ENCODE measurements at places on chromosomes 2 and 18.
A peak's percentile ranks its signal among the peaks of the same experiment; 100 is the strongest.

DNA sequence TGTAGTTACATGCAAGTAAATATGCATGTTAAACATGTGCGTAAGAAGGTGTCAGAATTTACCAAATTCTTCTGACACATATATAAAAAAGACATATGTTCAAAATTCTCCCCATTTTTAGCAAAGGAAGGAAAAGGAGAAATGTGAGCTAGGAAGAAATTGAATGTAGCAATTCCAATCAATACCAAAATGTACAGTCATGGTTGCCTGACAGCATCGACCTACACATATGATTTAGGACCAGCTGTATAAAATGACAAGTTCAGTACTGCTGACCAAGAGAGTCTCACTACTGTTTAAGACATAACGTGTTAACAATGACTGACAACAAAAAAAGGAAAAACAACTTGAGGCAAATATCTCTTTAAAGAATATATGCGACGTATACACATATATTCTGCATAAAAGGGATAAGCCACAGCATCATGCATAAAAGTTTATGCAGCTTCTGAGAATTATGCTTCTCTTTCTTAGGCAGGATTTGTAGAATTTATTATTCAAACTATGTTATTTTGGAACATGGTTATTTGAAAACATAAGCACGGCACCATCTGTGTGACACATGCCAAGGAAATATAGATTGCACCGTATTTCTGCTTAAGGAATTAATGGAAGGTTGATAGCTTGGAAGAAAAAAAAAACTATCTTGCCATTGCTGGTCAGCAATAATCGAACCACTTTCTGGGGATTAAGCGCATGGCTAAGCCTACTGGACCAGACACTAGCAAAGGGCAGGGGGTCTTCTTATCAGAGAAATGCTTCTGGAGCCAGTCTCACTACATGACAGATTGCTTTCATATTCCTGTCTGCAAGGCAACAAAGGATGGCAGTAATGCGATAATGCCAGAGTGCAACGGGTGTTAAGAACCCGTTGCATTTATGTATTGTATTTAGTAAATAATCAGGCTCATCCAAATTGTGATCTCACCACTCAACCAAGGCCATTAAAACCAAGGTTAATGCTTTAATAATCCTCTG, 154.0 kb downstream of the WDPCP start:
- DNase-seq: no peak

- DNase-seq: no peak
Observed at GRCh38 chr18:79400091-79400590, 4.4 kb downstream of the NFATC1 start.

GRCh38 chr2:86498468-86499260, 57.5 kb downstream of the KDM3A start:
- DNase-seq: no peak

GRCh38 chr2:19050354-19050753, 308.1 kb downstream of the OSR1 start:
- no peak for DNase-seq

DNA sequence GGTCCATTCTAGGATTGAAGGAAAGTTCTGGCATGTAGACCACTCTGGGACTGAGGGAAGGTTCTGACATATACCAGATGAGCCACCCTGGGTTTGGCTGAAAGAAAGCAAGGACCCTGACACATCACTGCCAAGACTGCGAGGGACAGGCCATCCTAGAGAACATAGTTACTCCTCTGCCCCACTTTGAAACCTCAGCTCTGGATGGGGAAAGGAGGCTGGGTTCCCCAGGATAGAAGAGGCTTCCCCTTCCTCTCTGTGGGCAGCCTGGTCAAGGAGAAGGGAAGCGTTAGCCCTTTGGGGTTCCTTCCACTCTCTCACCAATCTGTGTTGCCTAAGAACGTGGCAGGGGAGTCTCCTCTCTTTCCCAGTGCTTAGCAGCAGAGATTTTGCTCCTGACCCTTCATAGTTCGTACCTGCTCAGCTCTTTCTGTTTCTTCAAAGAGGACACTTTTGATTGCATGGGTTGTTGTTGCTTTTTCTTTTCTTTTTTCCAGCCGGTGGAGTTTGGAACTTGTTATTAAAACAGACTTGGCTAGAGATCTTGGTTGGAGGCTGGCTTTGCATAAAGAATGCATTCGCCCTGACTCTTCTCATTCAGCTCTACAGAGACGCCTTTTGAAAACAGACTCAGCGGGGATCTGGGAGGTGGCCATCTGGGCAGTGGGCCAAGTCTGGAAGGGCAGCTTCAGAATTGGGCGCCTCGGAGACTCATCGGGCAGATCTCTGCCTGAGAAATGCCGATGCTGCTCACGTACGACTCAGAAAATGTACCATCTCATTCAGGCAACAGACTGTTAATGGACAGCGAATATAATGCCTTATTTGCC, 166.1 kb downstream of the CLIP4 start:
- peak; percentile 10 for DNase-seq

DNA sequence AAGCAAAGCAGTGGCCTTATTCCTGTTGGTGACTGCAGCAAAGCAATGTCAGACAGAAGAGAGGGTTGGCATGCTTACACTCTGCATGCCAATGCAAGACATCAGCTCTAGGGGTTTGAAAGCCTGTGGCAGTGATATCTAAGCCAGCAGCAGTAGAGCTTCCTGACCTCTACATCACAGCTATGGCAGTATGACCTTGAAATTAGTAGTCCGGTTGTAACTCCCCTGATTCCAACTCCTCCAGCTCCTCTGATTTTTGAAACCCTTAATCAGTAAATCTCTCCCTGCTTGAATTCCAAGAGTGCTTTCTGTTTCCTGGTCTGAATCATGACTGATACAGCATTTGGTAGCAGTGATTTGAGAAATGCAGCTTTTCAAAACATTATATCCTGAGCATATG, 60.0 kb upstream of the LRP1B start:
- DNase-seq: no peak

GRCh38 chr2:171521361-171522051, 768 bp upstream of the CYBRD1 start:
- no peak for DNase-seq

- DNase-seq: no peak
Observed at GRCh38 chr2:224261326-224261725, 140.6 kb downstream of the FAM124B start.

- no peak for DNase-seq
Observed at GRCh38 chr2:219727771-219728429, 100.5 kb downstream of the SLC4A3 start.

DNA sequence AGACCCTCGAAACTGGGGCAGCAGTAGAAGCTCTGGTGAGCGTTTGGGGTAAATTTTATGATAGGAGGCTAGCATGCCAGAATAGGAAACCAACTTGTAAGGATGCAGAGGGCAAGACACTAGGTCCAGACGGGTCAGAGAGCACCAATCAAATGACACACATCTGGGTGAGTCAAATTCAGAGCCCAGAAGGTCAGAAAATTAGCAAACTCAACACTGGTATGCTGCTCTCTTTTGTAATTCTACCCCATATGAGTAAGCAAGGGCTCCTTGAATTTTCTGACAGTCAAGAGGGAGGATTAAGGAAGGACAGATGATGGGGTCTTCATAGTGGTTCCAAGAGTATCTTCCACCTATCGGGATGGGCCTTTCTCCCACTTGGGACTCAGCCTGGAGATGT, 209.8 kb downstream of the BCL2 start:
- DNase-seq: no peak

DNA sequence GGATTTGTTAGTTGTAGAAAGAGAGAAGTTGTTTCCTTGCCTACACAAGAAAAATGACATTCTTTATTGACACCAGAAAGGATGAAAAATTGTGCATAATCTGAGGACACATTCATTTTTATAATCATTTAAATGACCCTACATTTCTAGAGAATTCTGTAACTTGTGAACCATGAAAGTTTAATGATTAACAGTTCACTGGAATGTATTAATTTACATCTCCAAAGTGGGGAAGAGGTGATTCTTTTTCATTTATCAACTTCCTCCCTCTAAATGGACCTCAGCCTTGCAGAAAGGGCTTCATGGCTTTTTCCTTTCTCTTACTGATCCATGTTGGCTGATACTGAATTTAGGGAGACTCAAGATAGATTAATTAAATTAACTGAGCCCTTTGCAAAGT, 565.2 kb upstream of the LINC00305 start:
- no peak for DNase-seq

- DNase-seq: no peak
Observed at GRCh38 chr18:3886575-3887322, 436.8 kb downstream of the TGIF1 start.

DNA sequence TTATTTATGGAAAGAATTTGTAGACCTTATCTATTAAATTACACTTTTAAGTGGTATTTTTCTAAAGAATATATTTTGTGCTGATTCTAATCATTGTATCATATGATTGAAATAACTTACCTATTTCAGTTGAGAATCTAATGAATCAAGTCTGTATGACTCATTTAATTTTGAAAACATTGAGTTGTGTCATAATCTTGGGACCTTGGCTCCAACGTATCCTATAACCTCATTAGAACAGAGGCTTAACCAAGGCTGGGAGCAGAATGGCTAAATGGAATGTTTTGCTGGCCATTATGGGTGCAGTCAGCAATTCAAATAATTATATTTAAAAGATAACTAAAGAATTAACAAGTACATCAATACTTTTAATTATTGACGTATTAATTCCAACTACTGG, 19.6 kb upstream of the GULP1 start:
- no peak for DNase-seq

- DNase-seq: no peak
Observed at GRCh38 chr18:27605107-27605834, 420.2 kb upstream of the CHST9 start.

GRCh38 chr2:138752197-138752956, 27.8 kb downstream of the NXPH2 start:
- no peak for DNase-seq

DNA sequence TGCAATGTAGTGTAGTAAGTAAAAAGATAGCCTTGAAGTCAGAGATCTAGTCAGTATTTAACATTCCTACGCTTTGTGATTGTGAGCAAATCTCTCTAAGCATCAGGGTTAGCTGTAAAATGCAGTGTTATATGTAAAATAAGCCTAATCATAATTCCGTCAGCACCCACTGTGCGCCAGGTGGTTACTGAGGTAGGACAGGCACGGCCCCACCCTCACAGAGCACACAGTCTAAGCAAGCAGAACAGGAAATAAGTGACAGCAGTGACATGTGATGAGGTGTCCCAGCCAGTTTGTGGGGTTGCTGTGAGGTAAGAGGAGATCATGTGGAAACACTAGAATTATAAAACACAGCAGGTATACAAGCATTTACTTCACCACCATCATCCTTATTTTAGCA, 267.1 kb downstream of the ICOS start:
- DNase-seq: no peak

GRCh38 chr2:202005272-202005887, 28.3 kb upstream of the FZD7 start:
- no peak for DNase-seq

GRCh38 chr2:97738179-97739019, 25.0 kb downstream of the ZAP70 start:
- DNase-seq: no peak

DNA sequence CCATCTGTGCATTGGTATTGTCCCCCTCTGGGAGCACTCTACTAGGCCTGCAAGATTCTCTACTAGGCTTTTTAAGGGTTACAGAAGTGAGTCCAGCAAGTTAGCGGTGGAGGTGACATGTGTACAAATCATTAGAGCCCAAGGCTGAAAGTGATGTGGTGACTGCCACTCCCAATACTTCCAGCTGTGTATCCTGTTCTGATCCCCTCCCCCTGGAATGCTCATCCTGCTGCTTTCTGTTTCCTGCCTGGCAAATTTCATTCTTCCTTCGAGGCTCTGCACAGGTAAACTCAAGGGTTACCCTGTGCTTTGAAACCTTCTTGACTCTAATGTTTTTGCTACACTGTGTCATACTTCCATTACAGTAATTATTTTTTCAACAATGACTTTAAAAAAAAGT, 258.5 kb upstream of the REV1 start:
- DNase-seq: no peak

GRCh38 chr2:20211860-20212458, 13.0 kb downstream of the SDC1 start:
- DNase-seq: no peak

DNA sequence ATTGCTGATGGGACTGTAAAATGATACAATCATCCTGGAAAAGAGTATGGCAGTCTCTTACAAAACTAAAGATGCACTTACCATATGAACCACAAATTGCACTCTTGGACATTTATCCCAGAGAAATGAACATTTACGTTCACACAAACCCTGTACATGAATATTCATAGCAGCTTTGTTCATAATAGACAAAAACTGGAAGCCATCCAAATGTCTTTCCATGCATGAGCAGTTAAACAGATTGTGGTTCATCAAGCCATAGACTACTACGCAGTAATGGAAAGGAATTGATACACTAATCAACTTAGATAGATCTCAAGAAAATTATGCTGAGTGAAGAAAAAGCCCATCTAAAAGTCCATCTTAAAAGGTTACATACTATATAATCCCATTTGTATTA, 156.1 kb upstream of the SLC39A10 start:
- no peak for DNase-seq

DNA sequence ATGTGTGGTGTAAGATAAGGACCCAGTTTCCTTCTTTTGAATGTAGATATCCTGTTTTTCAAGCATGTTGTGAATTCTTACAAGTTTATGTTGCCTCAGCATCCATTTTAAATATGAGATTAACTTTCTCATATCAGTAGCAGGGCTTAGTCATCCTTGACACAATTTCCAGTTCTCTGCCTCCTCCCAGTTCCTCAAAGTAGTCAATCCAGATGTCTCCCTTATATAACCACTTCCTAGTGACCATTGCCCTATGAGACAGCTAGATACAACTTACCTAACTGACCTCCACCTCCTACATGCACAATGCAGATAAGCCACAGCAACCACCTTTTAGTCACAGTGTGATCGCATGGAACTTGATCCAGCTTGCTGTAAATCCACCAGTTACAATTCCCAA, 269.2 kb upstream of the ZNF521 start:
- no peak for DNase-seq

GRCh38 chr18:8987241-8987640, 115.3 kb upstream of the NDUFV2 start:
- DNase-seq: no peak

- no peak for DNase-seq
Observed at GRCh38 chr2:42513252-42513918, 19.6 kb upstream of the KCNG3 start.

DNA sequence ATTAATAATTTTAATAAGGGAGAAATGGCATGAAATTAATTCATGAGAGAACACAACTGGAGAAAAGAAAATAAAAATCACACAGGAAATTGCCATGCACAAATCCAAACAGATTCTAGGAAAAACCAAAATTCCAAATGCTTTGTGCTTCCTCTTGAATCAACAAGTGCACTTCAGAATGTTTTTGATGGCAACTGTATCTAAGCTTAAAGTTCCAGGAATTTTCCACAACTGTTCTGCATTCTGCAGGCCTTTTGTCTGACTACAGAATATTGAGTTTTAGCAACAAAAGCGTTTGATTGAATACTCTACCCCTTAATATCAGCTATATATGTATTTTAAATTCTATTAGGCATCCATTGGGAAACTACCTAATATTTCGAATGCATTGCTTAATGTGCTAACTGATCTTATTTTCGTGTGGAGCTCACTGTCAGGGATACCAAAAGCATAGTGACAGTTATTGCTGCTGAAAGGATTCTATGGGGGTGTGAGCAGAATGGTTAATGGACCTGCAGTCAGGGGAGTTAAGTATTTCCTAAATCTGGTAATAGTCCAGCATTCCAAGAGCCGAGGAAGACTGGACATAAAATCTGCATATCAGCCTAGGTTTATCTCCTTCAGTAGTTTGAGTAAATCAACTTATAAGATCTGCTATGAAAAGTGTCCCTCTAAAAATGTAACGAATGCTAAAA, 482.7 kb upstream of the POU3F3 start:
- DNase-seq: no peak

Data from GOT3 (cell line).